ENCODE measurements at places on chromosomes 16 and 17. TPM values are rescaled to one million over a fixed set of nuclear protein-coding genes. Genes with fewer than 3 reads are reported as not detected.
A peak's percentile ranks its signal among the peaks of the same experiment; 100 is the strongest.

The SLC16A6 gene
- 3.6 TPM for total RNA-seq

The PLCG2 gene
- 10.6 TPM for total RNA-seq

The CDH11 gene
- total RNA-seq: not detected

DNA sequence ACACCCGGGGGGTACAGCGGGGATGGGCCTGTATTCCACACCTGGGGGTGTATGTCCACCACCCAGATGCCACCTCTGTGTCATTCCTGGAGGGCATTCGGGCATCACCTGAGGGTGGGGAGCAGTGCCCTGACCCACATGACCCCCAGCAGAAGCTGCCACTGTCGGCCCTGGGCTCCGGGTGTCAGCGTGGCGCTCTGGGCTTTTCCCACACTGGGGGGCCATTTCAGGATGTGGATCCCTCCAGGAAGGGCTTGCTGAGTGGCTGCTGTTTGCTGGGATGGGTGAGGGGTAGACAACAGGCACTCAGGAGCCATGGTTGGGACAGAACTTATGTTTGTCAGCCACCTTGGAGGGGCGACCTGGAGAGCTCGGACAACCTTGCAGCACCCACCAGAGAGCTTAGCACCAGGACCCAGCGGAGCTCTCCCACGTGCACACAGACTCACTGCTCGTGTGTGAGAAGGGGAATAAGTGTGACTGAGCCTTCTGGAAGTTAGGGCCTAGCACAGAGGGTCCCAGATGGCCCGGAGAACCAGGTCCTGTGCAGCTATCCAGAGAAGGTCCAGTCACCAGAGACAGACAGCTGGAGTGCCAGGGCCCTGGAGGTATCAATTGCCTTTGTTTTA is 102.7 kb downstream of the METRNL start:
- no peak for DNase-seq

GRCh38 chr17:37844158-37844976 is 79.8 kb upstream of the TBC1D3K start:
- DNase-seq: peak; percentile 67

GRCh38 chr17:39026980-39027451 is 59.8 kb upstream of the FBXO47 start:
- peak; percentile 26 for DNase-seq

GRCh38 chr17:11608396-11608795 is 10.1 kb downstream of the DNAH9 start:
- no peak for DNase-seq

GRCh38 chr16:64094181-64094965 is 1027.5 kb downstream of the CDH11 start:
- DNase-seq: no peak

GRCh38 chr17:19021622-19022083 is 17.1 kb upstream of the FAM83G start:
- peak; percentile 51 for DNase-seq

GRCh38 chr16:49055824-49056545 is 225.7 kb downstream of the CBLN1 start:
- DNase-seq: no peak

DNA sequence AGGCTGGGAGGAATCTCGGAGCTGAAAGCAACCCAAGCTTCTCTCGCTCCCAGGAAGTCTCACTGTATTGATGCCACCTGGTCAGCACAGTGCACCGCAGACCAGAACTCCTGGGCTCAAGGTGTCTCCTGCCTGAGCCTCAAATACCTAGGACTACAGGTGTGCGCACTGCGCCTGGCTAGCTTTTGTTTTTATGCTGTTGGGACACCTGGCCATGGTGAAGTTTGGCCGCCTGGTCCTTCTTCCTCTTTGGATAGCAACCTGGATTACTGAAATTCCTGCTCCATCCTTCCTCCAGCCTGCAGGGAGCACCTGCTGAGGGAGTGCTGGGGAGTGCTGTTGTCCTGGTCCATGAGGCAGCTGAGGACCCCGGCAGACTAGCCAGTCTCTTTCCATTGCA is 56.6 kb downstream of the COTL1 start:
- no peak for DNase-seq
